Myocyte (in vitro differentiated cells): ENCODE measurements at places on chromosomes 6 and 20. TPM values are rescaled to one million over a fixed set of nuclear protein-coding genes. Genes with fewer than 3 reads are reported as not detected.

DNA sequence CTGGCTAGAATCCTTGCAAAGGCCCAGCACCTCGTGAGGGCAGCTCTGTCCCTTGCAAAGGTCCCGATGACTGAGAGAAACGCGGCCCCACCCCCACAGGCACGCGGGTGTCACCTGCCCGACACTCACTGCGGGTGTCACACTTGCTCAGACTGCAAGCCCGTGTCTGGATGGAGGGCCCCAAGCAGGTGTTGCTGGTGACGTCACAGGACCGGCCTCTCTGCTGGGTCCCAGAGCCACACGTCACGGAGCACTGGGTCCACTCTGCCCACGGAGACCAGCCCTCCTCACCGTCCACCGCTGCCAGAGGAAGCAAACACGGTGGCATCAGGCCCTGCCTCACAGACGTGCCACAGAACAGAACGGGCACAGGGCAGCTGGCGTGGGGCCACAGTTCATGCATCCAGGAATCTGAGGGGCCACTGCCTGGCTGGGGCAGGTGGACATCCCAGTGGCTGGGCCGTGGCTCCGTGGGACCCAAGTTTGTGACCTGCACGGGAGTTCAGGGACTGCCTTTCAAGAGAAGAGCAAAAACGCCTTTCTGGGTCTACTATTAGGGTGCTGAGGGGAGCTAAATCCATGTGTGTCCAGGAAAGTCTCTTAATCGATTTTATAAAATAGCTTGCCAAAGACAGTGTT lies 16.0 kb downstream of the THBS2 start:
- no peak for DNase-seq

DNA sequence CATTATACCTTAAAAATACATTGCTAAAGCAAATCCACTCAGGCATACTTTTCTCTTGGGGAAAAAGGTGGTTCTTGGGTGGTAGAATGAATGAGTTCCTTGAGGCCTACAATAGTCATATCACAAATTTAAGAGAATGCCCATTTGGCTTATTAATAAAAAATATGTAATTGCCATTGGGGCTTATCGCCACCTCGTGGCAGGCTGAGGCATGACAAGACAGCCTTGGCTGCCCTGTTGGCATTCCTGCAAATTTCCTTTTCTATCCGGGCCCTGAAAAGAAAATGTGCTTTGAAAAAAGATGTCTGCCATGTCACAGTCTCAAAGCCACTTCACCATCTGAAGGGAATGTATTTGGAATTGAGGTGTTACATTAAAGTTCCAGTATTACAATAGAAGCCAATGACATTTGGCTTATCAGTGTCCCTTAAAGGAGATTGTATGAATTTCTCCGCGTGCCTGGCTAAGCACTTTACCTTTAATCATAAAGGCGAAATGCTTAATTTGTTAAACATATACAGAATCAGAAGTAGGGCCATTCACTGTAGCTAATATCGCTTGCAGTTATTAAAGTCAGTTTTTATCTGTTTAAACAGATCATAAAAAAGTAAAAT lies 188.3 kb upstream of the ZFP64 start:
- peak; percentile 42 for DNase-seq

DNA sequence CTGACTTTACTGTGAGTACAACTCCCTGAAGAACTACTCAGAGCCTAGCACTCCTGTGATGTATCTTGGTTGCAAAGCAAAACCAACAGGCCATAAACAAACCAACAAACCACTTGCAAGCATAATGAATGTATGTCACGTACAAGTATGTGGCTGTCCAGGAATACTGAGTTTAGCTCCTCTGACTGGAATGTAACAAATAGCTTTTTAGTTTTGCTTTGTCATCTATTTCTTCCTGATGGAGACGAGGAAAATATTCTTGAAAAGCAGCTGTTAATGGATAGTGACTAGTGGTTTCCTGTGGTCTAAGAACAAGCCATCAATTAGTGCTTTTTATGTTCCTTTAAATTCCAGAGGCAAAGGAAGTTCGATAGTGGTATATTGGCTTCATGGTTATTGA lies 101.9 kb upstream of the LY86 start:
- no peak for DNase-seq

DNA sequence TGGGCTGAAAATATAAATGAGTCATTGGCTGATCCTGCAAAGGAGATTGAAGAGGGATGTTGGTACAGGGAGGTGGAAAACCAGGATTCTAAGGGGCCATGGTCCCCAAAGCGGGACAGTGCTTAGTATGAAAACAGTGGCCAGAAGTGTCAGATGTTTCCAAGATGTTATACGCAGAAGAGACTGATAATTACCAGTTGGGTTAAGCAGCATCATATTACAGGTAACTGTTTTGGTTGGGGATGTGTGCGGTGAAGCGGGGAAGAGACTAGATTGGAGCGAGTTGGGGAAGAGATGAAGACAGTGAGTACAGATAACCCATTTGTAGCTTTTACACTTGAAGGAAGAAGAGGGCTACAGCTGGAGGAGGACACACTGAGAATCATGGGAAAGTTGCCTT lies 80.8 kb downstream of the PLEKHG1 start:
- DNase-seq, result no peak

GRCh38 chr20:41889126-41889843 lies 271.1 kb upstream of the CHD6 start:
- DNase-seq, result no peak

- no peak for DNase-seq
Measured at GRCh38 chr6:166348305-166348949, 6.1 kb upstream of the SFT2D1 start.

- peak; percentile 36 for DNase-seq
Measured at GRCh38 chr6:109767961-109768360, 76.9 kb downstream of the FIG4 start.

GRCh38 chr6:148177589-148178233 lies 164.9 kb upstream of the SASH1 start:
- DNase-seq, result peak; percentile 65

GRCh38 chr6:35077713-35078105 lies 63.4 kb downstream of the TCP11 start:
- DNase-seq, result no peak

- DNase-seq, result no peak
Measured at GRCh38 chr6:34813028-34813713, 21.3 kb downstream of the BLTP3A start.

DNA sequence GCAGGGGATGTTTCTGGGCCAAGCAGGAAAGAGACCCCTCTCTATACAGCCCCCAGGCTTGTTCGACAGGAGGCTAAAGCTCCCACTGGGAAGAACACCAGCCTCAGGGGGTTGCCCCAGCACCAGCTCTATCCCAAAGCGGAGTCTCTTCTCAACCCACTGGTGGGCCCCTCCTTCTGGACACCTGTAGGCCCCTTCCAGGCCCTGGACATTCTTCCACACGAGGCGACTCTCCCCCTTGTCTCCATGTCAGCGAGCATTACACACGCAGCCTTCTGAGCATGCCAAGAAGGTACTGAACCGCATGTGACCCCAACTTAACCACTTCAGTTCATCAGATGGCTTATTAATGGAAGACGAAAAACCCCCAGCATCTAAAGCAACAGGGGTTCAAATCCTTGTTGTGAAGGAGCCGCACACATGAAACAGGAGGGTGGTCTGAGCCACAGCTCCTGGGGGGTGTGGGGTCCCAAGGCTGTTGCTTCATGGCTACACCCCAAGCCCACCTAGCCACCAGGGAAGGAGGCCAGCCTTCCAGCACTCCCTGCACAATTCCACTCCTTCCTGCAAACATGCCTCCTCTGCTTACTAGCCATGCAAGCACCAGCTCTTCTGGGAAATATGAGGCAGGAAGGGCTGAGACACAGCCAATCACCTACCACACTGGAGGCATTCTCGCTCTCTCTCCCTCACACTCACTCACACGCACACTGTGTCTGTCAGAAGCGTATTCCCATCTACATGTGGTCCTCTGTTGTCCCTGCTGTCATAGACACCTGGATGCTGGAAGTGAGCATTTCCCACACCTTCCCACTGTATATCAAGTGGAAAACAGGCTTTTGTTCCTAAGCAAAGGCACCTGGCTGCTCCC lies 104.5 kb downstream of the NOL4L start:
- DNase-seq, result no peak

DNA sequence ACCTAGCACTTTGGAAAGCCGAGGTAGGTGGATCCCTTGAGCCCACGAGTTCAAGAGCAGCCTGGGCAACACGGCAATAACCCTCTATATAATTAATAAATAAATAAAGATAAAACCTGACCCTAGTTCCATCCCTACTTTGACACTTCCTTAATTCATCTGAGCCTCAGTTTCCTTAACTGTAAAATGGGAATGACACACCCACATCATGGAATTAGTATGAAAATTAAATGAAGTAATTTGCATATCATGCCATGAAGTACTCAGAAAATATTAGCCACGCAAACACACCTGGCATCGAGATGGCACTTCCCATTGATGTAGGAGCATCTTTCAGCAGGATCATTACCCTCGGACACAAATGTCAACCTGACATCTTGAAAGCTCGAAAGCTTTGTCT lies 19.1 kb downstream of the ZMYND8 start:
- DNase-seq, result no peak

GRCh38 chr20:63325021-63325471 lies 32.1 kb downstream of the COL20A1 start:
- DNase-seq, result no peak

DNA sequence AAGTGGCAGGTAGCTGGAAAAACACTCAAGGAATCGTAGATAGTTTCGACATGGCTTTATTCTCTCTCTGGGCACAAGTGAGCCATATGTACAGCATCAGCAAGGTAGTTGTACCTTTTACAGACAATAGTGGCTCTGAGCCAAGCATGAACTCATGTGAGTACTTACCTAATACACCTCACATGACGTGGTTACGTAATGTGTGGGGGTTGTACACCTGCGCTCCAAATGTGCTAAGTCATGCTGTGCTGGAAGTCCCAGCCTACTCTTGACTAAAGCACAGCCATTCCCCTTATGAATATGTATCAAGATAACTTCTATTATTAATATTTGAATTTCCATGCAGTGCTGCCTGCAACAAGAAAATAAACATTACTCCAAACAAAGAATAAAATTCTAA lies 78.8 kb upstream of the HMGN3 start:
- no peak for DNase-seq

DNA sequence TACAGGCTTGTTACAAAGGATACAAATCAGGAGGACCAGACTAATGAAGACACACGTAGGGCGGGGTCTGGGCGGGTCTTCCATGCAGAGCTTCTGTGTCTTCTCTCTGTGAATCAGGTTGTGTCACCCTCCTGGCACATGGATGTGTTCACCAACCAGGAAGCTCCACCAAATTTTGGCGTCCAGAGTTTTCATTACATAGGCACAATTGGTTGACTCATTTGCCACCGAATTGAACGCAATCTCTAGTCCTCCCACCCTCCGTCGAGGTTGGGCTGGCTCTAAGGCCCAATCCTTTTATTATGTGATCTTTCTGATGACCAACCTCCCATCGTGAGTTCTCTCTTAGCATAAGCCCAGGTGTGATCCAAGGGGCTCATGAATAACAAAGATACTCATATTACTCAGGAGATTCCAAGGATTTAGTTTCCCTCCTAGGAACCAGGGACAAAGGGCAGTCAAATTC lies 36.3 kb upstream of the DDR1 start:
- DNase-seq, result no peak

- peak; percentile 54 for DNase-seq
Measured at GRCh38 chr20:3843490-3843889, 3.1 kb upstream of the MAVS start.

GRCh38 chr20:60381643-60382400 lies 423.6 kb downstream of the CDH26 start:
- DNase-seq, result no peak

The C4A gene
- total RNA-seq, result 3.5 and 4.2 TPM in 2 replicates

The SNAP91 gene
- total RNA-seq, result 0.19 TPM in 1 of 2 replicates, not detected in the other

The APCDD1L gene
- total RNA-seq, result 0.11 and 0.21 TPM in 2 replicates

The PLEKHG1 gene
- under 0.01 TPM in 1 of 2 replicates, not detected in the other for total RNA-seq
